ENCODE measurements at places on chromosomes 12 and 14.

- H3K4me1 ChIP-seq, result no peaks in the 10 kb centered on the region
- H3K27me3 ChIP-seq, result no peaks in the 10 kb centered on the region
- no peak for DNase-seq
Measured at GRCh38 chr12:44357494-44357893, 518.6 kb downstream of the NELL2 start.

DNA sequence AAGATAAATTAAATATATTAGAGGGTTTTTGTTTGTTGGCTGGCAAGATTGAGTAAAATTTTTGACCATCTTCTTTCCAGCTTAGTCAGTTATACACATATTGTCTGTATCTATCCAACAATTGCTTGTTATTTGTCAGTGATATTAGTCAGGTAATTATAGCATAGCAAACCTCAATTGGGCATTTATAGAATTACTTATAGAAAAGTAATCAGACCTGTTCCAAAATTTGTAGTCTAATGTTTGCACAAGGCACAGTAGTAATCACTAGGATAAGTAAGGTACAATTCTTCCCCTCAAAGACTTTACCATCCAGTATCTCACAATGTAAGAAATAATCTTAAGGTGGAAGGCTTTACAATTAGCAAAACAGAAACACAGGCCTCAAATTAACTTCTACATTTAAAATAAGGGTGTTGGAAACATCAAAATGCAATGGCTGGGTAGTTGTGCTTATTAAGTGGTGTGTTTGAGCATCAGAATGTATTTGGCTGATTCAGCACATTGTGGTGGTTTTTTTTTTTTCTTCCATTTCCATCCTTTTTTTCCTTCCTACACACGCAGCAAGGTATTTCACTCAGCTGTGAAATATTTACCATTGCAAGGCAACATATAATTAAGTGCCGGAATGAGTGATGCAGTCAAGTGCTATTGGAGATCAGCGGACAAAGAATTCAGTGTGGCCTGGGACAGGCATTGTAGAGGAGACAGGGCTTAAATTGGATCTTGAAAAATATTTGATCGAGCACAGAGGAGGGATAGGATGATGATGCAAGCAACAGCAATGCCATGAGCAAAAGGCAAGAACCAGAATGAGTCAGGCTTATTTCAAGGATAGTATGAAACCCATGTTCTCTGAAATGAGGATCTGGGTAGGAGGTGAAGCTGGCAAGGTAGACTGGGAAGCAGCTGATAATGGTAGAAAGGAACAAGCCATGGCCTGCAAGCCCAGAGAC lies 178.2 kb downstream of the AKAP6 start:
- H3K27ac ChIP-seq, result no peak overlapping the region
- H3K4me1 ChIP-seq, result no peaks in the 10 kb centered on the region
- H3K27me3 ChIP-seq, result no peaks in the 10 kb centered on the region
- no peaks in the 10 kb centered on the region for H3K36me3 ChIP-seq
- no peak for DNase-seq

- no peaks in the 10 kb centered on the region for H3K36me3 ChIP-seq
- H3K4me3 ChIP-seq, result no peak overlapping the region
- H3K27ac ChIP-seq, result no peak overlapping the region
- no peak for DNase-seq
- H3K27me3 ChIP-seq, result no peaks in the 10 kb centered on the region
Measured at GRCh38 chr14:64324895-64325294, 30.7 kb upstream of the ESR2 start.

DNA sequence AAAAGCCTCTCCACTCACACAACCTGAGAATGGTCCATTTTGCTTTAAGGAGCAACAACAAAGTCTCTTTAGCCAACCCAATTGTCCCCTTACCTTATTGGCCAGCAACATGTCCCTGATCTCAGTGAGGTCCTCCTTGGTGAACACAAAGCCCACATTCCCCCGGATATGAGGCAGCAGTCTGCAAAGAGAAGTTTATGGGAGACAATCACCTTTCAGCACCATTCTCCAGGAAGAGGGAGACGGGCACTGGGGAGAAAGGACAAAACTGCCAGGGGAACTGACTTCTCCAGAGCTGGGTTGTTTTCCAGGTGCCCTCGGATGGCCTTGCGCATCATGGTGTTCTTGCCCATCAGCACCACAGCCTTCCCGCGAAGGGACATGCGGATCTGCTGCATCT lies 1.9 kb downstream of the RPLP0 start:
- H3K36me3 ChIP-seq, result peaks cover 41% of the 10 kb centered on the region
- no peak for DNase-seq
- no peak overlapping the region for H3K4me3 ChIP-seq
- peaks cover 48% of the 10 kb centered on the region for H3K4me1 ChIP-seq
- H3K27me3 ChIP-seq, result no peaks in the 10 kb centered on the region

DNA sequence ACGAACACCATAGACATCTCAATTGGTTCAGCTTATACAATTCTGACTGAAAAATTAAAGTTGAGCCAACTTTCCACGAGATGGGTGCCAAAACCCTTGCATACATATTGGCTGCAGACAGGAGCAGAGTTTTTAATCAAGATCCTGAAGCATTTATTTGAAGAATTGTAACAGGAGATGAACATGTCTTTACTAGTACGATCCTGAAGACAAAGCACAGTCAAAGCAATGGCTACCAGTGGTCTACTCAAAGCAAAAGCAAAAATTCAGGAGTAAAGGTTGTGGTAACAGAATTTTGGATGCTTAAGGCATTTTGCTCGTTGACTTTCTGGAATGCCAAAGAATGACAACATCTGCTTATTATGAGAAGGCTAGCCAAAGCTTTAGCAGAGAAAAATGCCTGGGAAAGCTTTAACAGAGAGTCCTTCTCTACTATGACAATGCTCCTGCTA lies 20.7 kb downstream of the ZDHHC17 start:
- no peak overlapping the region for H3K4me3 ChIP-seq
- H3K36me3 ChIP-seq, result no peaks in the 10 kb centered on the region
- H3K27me3 ChIP-seq, result no peaks in the 10 kb centered on the region
- no peaks in the 10 kb centered on the region for H3K4me1 ChIP-seq
- DNase-seq, result no peak
- H3K27ac ChIP-seq, result no peak overlapping the region

All from CD8-positive, alpha-beta memory T cell (primary cell).